CMK (cell line): ENCODE measurements at places on chromosomes 2 and 18.

DNA sequence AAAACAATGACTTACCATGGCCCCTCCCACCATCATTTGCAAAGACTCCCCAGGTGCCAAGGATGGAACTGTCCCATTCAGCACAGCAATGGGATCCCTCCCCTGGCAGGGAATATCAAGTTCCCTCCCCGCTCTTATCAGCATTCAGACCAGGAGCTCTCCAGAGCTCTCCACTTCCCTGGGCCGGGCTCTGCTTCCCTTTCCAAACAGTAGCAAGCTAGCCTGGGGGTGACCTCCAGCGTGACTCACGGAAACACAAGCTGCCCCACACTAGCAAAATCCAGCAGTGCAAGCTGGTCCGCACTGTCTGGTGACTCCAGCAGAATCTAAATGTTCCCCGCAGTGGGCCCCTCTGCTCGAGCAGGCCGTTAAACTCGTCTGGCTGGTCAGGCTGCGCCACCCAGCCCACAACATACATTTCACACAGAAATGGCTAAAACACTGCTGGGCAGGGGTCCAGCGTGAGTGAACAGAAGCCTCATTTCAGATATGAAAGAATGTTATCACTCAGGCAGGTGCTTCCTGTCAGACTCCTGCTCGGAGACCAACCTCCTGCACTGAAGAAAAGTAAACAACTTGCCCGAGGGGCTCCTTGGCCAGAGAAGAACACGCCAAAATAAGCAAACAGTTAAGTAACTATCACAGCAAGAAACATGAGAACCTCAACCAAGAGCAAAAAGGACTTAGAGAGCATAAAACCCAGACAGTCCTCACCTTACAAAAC is 33.9 kb downstream of the STAT1 start:
- DNase-seq, result peak; percentile 77

DNA sequence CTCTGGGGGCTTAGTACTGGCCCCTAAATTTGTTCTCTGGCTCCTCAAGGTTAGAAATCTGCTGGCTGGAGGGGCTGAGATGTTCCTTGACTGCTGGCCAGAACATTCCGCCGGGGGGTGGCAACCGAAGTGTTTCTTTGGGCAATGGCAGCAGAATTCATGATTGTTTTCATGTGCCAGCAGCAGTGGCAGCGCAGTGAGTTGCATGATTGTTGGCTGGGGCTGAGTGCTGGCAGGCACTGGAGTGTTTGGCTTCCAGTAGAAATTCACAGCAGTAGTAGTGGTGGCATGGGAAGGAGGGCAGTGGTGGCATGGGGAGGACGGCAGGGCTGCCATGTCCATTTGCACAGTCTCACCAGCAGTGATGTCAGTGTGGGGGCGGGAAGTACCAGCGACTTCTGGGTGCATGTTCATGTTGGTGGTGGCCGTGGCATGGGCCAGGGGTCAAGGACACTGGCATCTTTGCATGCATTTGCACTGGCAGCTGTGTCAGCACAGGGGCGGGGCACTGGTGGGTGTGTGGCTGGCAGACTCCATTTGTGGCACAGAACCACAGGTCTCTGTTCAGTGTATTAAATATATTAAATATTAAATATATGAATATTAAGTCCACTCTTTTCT is 130.6 kb upstream of the CDH7 start:
- no peak for DNase-seq

GRCh38 chr2:239666855-239667376 is 266.1 kb upstream of the HDAC4 start:
- DNase-seq, result no peak

GRCh38 chr2:182715121-182715891 is 751 bp upstream of the DNAJC10 start:
- no peak for DNase-seq

GRCh38 chr2:109031476-109032228 is 42.6 kb upstream of the EDAR start:
- peak; percentile 54 for DNase-seq

DNA sequence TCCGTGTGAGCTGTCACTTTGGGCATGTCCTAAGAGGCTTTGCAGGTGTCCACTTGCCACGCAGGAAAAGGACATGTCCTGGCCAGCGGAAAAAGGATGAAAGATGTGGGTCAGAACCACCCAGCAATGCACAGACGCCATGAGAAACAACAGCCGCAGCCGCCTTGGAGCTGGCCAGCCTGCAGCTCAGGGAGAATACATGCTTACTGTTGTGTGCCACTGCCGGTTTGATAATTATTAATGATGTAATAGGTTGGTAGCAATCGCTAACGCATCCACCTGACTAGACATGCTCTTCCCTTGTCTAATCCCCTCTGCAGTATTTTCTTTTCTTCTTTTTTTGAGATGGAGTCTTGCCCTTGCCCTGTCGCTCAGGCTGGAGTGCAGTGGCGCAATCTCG is 221.7 kb downstream of the HAUS1 start:
- no peak for DNase-seq

GRCh38 chr18:49491534-49491856 is 4.5 kb upstream of the C18orf32 start:
- DNase-seq, result no peak

GRCh38 chr2:33616873-33617272 is 17.8 kb upstream of the FAM98A start:
- no peak for DNase-seq

GRCh38 chr2:54672590-54673456 is 50.6 kb upstream of the EML6 start:
- no peak for DNase-seq

DNA sequence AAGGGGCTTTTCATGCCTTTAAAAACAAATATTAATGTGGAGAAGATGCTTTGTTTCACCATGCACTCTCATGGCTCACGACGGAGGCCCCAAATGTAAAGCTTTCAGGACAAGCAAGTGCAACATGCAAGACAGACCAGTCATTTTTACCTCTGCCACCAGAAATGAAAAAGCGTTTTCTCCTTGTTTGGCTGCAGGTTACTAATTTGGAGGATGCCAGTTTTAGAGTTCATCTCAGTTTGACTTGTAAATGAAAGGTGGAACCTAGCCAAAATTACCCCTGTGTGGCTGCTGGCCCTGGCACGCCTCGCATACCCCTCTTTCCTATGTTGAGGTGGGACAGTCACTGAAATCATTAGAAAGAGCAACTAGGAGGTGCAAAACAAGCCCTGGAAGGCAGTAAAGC is 138.6 kb downstream of the BCL2 start:
- DNase-seq, result no peak
